ENCODE measurements at places on chromosomes 1 and 21.

DNA sequence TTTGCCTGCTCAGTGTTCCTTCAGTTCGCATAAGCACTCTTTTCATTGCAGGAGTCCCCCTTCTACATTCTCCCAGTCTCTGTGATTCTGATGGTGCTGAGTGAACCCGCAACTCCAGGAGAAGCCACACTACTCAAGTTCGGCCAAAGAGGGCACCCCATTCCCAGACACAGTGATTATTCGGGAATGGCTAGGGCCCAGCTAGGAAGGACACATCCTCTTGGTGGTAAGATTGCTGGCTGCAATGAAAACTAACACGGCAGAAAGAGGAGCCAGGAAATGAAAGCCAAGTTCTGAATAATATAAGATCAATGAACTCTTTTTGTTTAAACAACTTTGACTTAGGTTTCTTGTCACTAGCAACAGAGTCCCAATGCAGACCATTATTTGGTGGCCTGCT lies 14.9 kb downstream of the CREG1 start:
- no peak for DNase-seq

- no peak for DNase-seq
Observed at GRCh38 chr1:35181790-35182455, 11.0 kb downstream of the SFPQ start.

GRCh38 chr1:117128323-117129079 lies 7.0 kb upstream of the TRIM45 start:
- peak; percentile 42 for DNase-seq

DNA sequence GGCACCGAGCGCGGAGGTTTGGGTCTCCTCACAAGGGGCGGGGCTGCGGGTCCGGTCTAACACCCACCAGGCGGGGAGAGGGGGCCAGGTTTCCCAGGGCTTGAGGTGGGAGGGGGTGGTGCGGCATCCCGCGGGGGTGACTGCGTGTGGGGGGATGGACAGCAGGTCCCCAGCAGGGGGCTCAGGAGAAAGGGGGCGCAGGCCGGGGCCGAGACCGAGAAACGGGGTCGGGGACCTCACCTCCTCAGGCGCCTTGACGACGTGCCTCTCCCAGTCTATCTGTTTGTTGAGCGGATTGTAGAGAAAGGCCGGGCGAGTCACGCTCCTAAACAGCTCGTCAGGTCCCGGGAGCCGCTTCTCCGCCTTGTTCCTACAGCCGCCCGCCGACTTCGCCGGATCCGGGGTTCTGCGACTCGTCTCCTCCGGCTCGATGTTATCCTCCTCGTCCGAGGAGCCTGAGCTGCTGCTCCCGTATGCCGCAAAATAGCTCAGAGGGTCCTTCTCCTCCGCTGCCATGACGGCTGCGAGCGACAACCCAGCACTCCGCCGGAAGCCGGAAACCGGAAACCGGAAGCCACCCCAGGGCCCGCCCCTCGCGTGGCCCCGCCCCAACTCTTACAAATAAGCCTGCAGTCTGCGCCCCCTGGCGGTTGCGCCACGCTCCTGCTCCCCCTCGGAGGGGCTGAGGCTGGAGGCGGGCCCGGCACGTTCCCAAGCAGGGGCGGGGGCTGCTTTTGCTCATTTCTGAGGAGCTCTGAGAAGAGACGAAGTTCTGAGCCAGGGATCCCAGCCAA lies at the start of gene C1orf52:
C1orf52 (minus strand) TSS at position 545 of the 794 bp plus-strand sequence; CDS start at position 516, 29 bp downstream.
- peak; percentile 92 for DNase-seq

DNA sequence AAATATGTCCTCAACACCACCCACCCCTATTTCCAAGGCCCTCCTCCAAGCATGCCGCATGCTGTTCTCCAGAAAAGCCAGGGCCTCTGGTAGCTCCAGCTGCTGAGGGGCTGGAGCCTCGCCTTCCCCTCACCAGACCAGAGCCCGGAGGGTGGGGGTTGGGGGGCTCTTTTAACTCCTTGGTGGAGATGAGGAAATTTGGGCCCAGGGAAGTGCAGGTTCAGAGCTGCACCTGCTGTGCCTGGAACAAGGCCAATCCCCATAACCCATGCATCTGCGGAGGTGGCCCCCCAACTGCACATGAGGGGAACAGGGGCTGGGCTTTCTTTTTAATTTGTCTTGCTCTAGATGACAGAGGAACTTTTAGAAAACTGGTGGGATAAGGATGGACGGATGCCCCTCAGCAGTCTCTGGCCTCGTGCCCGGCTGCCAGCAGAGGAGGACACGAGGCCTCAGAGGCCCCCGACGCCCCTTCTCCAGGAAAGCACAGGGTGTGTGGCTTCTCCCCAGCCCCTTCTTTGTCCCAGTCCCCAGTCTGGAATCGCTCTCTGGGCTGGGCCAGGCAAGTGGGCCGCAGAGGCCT lies 550 bp upstream of the SELENON start:
- no peak for DNase-seq

DNA sequence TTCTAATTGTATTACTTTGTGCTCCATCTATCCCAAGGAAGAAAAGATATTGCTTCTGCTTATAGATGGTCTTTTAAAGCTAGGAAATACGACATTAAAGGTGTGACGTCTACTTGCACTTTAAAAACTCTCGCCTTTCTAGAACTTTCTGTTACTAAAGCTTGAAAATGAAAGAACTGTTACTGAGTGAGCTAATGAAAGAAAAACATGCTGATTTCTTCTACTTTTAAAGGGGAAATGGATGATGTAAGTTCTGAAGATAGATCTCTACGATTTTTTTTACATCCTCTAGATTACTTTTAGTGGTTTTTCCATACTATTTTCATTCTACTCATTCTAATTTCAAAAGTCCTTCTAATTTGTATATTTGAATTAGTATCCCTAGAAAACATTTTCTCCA lies 387.5 kb downstream of the USP25 start:
- DNase-seq = no peak

- DNase-seq = no peak
Observed at GRCh38 chr1:24636661-24637357, 6.3 kb upstream of the SRRM1 start.

- DNase-seq = no peak
Observed at GRCh38 chr1:183898001-183898396, 93.1 kb downstream of the RGL1 start.

GRCh38 chr1:94934551-94934950 lies 7.6 kb upstream of the CNN3 start:
- no peak for DNase-seq

GRCh38 chr1:119590393-119590792 lies 57.7 kb downstream of the ZNF697 start:
- no peak for DNase-seq

DNA sequence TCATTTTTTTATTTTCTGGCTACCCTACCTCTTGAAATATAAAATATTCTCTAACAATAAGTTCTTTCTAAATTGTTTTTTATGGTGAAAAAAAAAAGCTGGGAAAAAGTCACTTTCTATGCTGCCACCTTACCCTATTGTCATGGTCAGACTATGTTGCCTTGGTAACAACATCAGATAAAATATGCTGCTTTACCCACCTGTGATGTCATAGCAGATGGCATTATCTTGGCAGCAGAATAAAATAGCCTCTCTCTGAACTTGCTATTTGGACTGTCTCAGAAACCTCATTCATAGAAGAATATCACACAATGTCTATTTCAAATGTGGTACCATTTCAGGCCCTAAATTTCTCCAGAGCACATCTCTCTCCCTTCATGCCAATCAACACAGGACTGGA lies 69.6 kb upstream of the SGIP1 start:
- DNase-seq = no peak

- no peak for DNase-seq
Observed at GRCh38 chr1:178537382-178538090, 24.6 kb downstream of the TEX35 start.

- DNase-seq = peak; percentile 34
Observed at GRCh38 chr21:17679002-17679600, 66.4 kb upstream of the BTG3 start.

- DNase-seq = no peak
Observed at GRCh38 chr1:150765296-150765976, at the start of gene CTSS. CTSS (minus strand) TSS chr1:150765778; CDS start chr1:150764763, 1,015 bp downstream.
